ENCODE measurements at places on chromosomes 1 and 21.
A peak's percentile ranks its signal among the peaks of the same experiment; 100 is the strongest.

DNA sequence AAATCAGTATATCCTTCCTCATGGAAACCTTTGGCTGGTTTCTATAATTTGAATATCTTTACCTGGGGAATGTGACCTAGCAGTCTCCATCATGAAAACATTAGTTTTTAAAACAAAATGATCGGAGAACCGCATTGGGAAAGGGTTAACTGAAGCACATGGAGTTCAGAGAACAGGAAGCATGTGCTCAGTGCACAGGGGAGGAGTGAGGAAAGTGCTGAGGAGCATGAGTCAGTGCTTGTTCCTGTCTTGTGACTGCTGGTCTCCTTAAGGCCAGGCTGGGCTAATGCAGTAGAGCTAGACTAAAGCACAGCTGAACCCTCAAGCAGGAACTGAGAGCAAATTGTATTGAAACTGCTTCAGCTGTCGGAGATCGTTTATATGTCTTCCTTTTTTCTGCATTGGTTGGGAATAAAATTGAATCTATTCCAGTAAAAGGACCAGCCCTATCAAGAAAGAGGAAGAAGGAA, 5.8 kb downstream of the IFI16 start:
- DNase-seq: peak; percentile 83

DNA sequence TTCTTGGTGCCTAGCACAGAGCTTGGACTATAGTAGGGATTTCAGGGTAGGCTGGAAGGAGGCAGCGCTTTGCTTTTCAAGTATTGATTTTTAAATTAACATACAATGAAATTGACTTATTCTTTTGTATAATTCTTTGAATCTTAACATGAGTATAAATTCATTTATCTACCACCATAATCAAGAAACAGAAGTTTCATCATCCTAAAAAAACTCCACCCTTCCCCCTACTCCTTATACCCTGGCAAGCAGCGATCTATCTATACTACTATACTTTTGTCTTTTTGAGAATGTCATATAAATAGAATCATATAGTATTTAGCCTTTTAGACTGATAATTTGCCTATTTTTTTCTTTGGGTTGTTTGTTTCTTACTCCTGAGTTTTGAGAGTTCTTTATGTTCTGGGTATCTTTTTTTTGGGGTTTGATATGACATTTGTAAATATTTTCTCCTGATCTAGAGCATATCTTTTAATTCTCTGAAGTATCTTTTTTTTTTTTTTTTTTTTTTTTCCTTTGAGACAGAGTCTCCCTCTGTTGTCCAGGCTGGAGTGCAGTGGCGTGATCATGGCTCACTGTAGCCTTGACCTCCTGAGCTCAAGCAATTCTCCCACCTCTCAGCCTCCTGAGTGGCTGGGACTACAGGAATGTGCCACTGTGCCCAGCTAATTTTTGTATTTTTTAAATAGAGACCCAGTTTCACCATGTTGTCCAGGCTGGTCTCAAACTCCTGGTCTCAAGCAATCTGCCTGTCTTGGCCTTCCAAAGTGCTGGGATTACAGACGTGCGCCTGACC, 6.4 kb downstream of the RPS6KC1 start:
- DNase-seq: no peak

- no peak for DNase-seq
Measured at GRCh38 chr1:243939167-243939848, 89.3 kb upstream of the AKT3 start.

- no peak for DNase-seq
Measured at GRCh38 chr1:92901699-92902405, 59.4 kb downstream of the DIPK1A start.

GRCh38 chr1:6824665-6825368, 39.6 kb downstream of the CAMTA1 start:
- no peak for DNase-seq

- no peak for DNase-seq
Measured at GRCh38 chr21:26759731-26760130, 85.5 kb downstream of the ADAMTS1 start.

DNA sequence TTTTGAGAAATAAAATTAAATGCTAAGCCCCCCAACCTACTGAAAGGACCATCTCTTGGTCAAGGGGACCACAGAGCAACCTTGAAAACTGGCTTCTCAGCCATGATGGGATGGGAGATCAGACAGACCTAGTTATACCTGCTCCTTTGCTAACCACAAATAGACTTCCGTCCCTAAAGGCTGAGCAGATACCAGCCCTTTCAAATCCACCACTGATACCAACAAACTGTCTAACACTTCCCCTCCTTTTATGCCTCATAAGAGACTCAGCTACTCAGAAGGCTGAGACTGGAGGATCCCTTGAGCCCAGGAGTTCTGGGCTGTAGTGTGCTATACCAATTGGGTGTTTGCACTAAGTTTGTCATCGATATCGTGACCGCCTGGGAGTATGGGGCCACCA, 407.3 kb downstream of the SIPA1L2 start:
- no peak for DNase-seq

GRCh38 chr1:228734881-228735801, at the start of gene RHOU:
TSS of gene RHOU (plus strand) at chr1:228735479. CDS start at chr1:228735743, 264 bp downstream.
- peak; percentile 9 for DNase-seq

DNA sequence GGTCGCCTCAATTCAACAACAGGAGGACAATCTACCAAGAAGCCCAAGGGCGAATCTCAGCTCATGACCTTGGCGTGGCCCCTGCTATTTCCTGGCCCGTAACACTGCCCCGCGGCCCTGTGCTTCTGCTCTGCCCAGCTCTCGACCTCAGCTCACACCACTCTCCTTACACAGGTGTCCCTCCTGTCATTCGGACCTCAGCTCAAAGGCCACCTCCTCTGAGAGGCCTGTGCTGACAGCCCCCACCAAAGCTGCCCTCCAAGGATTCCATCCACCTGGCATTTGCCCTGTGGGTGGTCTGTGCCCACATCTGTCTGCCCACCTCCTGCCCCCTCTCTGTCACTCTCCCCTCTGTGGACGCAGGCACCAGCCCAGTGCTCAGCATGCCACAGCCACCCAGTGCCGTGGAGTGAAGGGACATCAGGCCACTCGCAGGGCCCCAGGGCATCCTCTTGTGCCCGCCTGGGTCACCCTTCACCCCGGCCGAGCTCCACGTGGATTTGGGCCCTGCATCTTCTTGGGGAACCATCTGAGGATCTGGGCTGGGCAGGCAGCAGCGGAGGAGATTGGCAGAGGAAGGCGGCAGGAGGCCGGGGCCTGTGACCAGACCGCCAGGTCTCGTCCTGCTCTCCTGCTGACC, 70.3 kb downstream of the DHRS3 start:
- no peak for DNase-seq

DNA sequence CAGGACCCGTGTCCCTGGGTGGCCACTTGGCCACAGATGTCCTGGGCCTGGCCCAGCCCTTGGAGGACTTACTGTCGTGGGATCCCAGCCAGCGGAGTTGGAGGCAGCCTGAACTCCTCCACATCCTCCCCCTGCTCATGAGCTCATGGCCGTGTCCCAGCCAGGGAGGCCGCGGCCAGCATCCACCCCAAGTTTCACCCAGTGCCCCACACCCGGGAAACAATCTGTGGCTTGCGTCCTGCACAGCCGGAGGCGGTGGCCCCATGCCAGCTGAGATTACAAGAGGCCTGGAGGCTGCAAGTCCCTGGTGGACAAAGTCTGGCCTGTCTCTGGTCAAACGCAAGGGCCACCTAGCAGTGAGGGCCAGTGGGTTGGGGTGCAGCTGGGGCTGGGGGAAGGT, 27.5 kb upstream of the TMEM52 start:
- DNase-seq: no peak

DNA sequence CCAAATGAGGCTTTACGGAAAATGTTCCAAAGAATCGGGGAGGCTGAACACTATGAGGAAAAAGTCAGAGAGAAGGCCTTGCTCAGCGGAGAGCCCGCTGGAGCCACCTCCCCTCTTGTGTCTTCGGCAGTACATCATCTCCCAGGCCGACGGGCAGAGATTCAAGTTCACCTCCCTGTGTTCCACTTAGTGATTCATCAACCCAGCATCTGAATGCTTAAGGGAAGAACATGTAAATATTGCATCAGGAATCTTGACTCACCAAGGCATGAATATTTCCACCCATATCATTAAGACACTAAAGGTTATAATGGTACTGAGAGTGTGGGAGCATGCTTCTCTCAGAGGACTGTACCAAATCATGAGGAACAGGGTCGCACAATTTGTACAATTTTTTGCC, 172.5 kb downstream of the ST6GALNAC5 start:
- DNase-seq: peak; percentile 80

DNA sequence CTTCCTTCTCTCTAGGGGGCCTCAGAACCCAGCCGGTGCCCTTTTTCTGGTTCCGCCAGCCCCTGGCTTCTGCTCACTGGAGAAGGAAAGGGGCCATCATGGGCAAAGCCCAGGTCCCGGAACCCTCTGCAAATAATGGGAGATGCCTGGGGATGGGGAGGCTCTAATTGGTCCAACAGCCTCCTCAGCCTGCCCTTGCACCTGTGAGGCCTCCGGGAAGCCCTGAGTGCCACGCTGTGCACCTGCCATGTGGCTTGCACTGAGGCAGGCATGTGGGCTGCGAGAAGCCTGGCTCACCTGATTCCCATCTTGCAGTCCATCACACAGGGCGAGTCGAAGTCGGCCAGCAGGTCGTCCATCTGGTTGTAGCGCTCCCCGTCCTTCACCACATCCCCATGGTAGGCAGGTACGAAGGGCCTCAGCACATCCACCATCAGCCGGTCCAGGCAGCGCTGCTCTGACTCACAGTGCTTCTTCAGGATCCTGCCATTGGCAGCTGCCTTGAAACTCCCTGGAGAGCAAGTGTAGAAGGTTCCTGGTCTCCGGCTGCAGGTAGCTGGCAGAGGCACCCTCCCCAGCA, 92.1 kb downstream of the ITPKB start:
- no peak for DNase-seq
